ENCODE measurements at places on chromosomes 7 and 10. TPM values are rescaled to one million over a fixed set of nuclear protein-coding genes. Genes with fewer than 3 reads are reported as not detected.

DNA sequence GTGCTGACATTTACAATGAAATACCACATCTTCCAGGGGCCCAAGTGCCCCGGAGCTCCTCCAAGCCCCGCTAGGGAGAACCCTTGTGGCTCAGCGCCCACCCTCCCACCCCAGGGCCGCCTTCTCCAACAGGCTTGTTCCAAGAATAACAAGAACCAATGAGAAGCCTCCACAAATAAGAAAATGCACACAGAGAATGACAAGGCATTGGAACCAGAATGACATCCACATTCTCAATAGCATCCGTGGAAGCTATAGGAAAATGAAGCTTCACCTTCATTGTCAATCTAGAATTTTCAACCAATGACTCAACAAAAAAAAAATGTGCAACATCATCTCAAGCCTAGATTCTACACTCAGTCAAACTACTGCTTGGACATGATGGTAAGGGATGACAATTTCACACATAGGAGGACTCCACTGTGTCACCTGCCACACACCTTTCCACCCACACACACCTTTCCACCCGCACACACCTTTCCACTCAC, 50.4 kb upstream of the PPP2R2D start:
- DNase-seq: no peak

- no peak for DNase-seq
Measured at GRCh38 chr7:135194494-135195095, 16.7 kb downstream of the WDR91 start.

GRCh38 chr10:22851865-22852239, 76.0 kb upstream of the ARMC3 start:
- DNase-seq: no peak

DNA sequence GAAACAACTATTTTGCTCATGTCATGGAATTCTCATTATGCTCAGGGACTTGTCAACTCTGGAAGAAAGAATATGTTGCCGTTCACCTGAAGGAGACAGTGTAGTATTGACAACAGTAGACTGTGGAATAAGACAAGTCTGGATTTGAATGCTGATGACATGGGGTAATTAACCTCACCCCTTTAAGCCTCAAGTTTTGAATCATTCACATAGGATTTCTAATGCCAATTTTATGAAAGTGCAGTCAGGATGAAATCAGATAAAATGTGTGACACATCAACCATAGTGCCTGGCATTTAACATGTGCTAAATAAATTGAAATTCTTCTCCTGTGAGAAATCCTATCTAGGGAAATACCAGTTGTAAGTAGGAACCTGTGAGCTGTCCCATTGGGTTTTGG, 305.8 kb downstream of the KIF20B start:
- DNase-seq: no peak

DNA sequence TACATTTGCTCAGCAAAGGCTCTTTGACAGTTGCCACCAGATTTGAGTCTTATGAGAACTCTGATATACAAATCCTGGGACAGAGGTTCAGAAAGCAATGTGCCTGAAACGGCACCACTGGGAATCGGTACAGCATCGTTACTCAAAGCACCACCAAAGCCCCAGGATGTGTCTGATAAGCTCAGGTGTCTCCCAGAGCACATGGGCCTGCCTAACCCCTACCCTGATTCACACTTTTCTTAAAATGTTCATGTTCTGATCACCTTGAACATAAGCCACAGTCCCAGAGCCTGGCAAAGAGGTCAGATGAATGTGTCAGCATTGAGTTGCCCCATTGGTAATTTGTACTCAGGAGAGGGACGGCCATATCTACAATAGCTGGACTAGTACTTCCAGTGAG, 545.8 kb upstream of the AUTS2 start:
- no peak for DNase-seq

GRCh38 chr7:102098986-102099385, 187.7 kb upstream of the SH2B2 start:
- no peak for DNase-seq

- DNase-seq: no peak
Measured at GRCh38 chr7:159142730-159143129, 1.9 kb downstream of the VIPR2 start.

DNA sequence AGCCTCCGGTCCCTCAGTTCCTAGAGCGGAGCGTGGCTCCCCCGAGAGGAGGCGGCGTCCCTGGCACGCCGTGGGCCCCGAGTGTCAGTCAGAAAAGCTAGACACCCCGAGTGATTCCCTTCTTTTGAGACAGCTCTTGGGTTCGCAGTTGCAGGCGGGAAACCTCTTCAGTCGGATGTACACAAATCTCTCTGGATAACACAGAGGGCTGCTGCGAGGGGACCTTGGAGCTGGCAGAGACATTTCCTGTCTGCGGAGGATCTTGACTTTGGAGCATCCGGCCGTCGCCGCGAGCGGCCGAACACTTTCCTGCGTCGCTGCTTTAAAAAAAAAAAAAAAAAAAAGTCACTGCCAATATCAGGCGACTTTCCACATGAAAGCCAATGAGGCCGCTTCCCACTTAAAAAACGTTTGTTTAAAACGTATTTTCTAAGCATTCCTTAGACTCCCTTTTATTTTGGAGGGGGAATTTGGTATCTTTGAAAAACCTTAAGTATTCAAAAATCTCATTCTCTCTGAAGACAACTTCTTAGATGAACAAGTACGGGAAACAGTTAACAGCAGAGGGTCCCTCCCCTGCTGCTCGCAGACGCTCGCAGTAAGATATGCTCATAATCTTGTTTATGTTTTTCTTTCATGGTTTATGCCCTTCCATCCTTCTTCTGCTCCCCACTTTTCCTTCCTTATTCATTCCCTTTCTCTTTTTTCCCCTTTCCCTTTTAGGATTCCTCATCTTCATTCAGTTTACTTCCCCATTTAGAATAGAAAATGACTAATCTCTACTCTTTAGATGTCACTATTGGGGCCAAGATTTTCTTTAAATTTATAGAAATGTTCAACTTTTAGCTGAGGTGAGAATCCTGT, 10.0 kb downstream of the HHEX start:
- DNase-seq: no peak

- no peak for DNase-seq
Measured at GRCh38 chr10:66927971-66928770, 2.3 kb downstream of the LRRTM3 start.

DNA sequence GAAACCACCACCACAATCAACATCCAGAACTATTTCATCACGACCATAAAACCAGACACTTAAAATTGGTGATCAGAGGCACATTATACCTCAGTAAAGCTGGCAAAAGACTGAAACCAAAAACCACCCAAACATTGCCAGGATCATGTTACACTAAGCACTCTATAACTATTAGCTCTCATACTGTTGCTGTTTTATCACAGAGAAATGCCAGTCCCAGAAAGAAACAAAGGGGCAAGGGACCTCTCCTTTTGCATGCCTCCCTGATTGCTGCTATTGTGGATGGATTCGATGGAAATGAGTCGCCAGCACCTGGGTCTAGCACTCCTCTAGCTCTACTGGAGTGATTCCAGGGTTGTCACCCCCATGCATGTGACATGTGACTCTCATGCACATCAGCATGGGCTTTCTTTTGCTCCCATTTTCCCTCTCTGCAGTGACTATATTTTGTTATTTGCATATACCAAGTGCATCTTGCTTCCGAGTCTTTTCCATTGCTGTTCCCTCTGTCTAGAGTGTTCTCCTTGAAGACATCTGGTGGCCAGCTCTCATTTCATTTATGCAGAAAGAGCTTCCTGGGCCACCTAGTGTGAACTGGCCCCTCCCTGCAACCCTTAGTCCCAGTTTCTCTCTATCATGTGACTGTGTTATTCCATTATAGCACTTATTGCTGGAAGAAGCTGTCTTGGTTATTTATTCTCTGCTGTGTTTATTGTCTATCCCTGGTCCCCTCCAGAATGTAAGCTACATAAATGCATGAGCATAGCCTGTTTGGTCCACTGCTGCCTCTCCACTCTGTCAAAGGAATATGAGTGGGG, 300.6 kb downstream of the PLXNA4 start:
- DNase-seq: no peak

DNA sequence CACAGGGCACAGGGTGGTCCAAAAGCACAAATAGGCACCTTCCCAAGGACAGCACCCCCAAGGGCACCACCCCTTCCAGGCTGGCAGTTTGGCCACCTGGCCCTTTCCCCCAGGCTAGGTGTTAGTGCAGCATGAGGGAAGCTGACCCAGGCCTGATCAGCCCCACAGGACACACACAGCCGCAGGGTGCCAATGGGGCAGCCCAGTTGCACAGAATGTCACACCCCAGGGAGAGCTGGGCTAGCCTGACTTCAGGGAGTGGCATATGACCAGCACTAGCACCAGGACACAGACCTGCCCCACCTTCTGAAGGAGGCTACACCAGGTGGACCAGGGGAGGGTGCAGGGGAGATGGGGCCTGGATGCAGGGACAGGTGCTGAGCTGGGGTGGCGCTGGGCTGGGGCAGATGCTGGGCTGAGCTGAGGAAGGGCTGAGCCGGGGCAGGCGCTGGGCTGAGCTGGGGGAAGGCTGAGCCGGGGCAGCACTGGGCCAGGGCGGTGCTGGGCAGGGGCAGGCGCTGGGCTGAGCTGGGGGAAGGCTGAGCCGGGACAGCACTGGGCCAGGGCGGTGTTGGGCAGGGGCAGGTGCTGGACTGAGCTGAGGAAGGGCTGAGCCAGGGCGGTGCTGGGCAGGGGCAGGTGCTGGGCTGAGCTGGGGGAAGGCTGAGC, 3.9 kb upstream of the ADAM8 start:
- DNase-seq: no peak

GRCh38 chr10:127090138-127090537, 106.3 kb downstream of the INSYN2A start:
- DNase-seq: no peak

DNA sequence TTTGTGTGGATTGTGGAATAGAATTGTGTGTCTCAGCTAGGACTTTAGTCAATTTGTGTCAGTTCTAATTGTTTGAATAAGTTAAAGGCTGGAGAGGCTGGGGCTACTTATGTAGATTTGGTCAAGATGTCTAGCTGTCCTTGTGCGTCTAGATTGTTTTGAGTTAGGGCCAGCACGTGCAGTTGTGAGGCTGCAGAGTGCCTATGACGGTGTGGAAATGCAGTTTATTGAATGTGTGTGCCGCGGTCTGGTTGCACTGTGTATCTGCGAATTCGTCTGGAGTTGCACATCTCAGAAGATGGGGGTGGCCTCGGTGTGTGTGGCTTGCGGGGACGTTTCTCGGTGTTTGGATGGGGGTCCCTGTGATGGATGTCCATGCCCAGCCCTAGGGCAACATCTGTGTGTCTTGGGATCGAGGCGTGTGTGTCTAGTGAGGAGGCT, 10.2 kb downstream of the EMX2 start:
- DNase-seq: no peak

- no peak for DNase-seq
Measured at GRCh38 chr10:12521423-12521822, 172.1 kb downstream of the CAMK1D start.

DNA sequence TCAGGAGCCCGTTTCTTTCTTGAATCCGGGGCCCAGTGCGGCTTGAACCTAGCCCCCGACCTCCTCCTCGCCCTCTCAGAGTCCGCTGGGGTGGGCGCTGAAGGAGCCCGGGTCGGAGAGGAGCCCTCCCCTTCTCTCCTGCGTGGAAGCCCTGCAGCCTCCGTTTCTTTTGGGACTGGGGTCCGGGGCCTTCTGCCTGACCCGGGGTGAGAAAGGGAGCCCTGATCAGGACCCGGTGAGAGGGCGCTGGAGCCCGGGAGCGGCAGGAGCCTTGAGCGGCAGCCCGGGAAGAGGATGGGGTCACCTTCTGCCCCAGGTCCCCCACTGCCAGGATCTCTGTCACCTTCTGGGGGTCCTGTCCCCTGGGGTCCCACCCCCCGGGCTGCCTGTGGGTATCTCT, 162.3 kb downstream of the ZNF33B start:
- DNase-seq: no peak

GRCh38 chr10:101050208-101051069, 11.3 kb upstream of the KAZALD1 start:
- DNase-seq: no peak

- DNase-seq: no peak
Measured at GRCh38 chr7:27793780-27794179, 53.8 kb downstream of the TAX1BP1 start.

- peak; percentile 16 for DNase-seq
Measured at GRCh38 chr7:112452102-112452888, 2.0 kb downstream of the IFRD1 start.

DNA sequence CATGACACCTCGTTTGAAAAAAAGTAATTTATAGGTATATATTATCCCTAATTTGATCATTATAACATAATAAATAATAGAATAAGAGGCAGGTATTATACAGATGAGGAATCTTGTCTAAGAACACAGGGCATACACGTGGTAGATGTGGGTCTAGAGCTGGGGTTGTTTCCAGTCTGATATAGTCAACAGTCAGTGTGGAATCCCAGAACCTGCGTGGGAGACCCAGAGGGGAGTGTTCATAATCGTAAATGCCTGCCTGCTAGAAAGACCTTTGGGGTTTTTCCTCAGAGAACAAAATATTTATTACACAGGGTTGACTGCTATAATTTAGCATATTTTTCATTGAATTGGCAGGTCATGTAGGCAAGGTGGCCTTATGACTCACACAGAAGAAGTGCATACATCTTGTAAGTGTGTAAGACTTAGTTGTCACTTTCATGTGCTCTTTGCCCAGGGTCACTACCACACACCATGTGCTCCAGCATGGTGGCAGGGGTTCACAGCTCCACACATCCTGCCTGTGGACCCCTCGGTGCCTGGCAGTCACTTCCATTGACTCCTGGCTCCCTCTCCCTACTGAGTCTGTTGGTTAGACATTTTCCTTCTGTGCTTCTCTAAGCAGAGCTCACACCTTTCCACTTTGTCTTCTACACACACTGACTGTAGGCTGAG, 94.9 kb upstream of the IKZF1 start:
- DNase-seq: no peak

- DNase-seq: no peak
Measured at GRCh38 chr10:106571192-106571946, 593.1 kb downstream of the SORCS1 start.

DNA sequence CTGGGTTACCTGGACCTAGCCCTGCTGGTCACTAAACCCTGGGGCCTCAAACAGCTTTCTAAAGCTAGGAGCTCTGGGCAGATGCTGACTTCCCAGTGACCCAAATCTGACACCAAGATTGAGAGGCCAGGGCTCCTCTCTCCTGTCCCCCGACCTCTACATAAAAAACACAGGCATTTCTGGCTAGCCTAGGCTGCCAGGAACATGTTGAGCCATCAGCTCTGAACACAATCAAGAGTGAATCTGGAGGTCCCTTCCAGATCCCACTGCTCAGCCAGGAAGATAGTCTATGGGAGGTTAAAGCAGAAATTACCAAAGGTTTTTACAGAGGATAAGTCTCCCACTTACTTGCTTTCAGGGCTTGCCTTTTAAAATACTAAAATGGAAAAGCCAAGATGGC, 22.1 kb upstream of the PDE1C start:
- DNase-seq: no peak

- no peak for DNase-seq
Measured at GRCh38 chr7:156236936-156237599, 403.5 kb upstream of the RNF32 start.

NPTX2 gene
- 99.9 TPM for total RNA-seq

DNAJC30 gene
- total RNA-seq: 7.8 TPM

CRHR2 gene
- not detected for total RNA-seq

MARVELD1 gene
- 85.0 TPM for total RNA-seq

UBE2D4 gene
- total RNA-seq: 35.1 TPM

LRIT1 gene
- total RNA-seq: not detected

Measured in thoracic aorta (tissue), 2 donors.